ENCODE measurements at places on chromosomes 1 and 21. TPM values are rescaled to one million over a fixed set of nuclear protein-coding genes. Genes with fewer than 3 reads are reported as not detected.

The NUCKS1 gene
- total RNA-seq, result 185 TPM

The ITLN2 gene
- not detected for total RNA-seq

The KIF21B gene
- total RNA-seq, result 0.43 TPM

The SEC16B gene
- 1.5 TPM for total RNA-seq

The PTGFR gene
- total RNA-seq, result 1.3 TPM

The CHIA gene
- total RNA-seq, result not detected

The CACNA1S gene
- not detected for total RNA-seq

The LHX8 gene
- total RNA-seq, result not detected

The SLFNL1 gene
- total RNA-seq, result 0.16 TPM

The TCHH gene
- not detected for total RNA-seq

The ARHGEF2 gene
- total RNA-seq, result 61.8 TPM

The IL10RB gene
- total RNA-seq, result 8.9 TPM

The SPATA21 gene
- total RNA-seq, result not detected

The TRIM46 gene
- total RNA-seq, result 0.16 TPM

The UHMK1 gene
- 21.6 TPM for total RNA-seq

The PTGER3 gene
- total RNA-seq, result 4.9 TPM

Data from Right ventricle myocardium inferior (tissue), 1 donor.